ENCODE measurements at places on chromosomes 11 and 22.

DNA sequence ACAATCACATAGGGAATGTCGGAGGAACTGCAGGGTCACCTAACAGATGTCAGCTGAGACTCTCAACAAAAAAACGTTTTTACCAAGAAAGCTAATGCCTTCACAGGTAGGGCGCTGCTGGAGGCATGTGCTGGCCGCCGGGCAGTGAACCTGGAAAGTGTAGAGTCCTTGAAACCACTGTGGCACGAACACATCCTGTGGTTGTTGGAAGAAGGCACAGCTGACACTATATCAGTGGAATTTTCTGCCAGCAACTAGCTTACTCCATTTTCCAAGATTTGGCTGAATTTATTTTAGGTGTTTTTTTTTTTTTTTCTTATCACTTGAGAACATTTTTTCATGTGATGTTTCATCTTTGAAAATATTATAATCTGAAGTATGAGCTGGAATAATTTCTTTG, 14.2 kb downstream of the TRMU start:
- DNase-seq, result no peak

- DNase-seq, result no peak
These were observed 73.6 kb upstream of the MYO18B start for GRCh38 chr22:25668437-25668836.

- DNase-seq, result no peak
These were observed 63.9 kb upstream of the CSNK2A3 start for GRCh38 chr11:11416917-11417316.

DNA sequence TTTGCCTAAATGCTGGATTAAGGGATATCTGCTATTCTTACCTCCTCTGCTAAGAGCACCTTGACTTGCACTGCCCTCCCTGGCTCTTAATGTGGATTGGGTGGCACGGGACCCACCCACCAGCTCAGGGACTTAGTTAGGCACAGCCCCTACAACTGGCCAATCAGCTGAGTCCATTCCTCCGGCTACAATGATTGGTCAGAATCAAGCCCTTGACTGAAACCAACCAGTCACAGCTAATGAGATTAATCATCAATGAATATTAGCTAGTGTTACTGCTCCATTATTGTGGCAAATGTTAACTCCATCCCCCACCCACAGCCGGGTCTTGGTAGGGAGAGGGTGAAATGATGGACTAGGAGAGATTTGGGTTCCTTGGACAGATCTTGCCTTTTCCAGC, 328.0 kb downstream of the MN1 start:
- peak; percentile 3 for DNase-seq

DNA sequence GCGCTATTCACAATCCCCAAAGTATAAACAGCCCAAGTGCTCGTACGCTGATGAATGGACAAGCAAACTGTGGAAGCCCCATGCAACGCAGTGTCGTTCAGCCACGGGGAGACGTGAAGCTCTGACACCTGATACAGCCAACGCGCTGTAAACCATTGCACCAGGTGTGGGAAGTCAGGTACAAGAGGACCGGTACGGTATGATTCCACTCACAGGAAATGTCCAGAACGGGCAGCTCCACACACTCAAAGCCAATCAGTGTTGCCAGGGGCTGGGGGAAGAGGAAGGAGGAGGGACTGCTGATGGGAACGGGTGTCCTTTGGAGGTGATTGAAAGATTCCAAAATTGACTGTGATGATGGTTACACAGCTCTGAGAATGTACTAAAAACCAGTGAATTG, 64.5 kb downstream of the BRD1 start:
- no peak for DNase-seq

GRCh38 chr11:35337136-35337913, 82.0 kb downstream of the SLC1A2 start:
- no peak for DNase-seq

DNA sequence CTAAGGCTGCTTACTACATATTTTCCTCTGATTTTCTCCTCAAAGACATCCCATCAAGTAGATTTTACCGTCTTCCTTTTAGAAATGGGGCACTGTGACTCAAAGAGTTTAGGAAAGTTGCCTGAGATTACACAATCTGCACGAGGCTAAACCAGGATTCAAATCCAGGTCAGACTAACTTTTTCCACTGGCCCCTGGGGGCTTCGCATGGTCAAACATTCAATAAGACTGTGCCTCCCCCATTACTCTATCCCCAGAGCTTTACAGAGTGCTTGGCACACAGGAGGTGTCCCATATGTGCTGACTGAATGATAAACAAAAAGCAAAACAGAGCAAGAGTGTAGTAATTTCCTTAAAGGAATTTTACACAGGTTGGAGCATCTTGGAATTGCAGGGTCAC, 118.1 kb upstream of the TEAD1 start:
- DNase-seq, result no peak

DNA sequence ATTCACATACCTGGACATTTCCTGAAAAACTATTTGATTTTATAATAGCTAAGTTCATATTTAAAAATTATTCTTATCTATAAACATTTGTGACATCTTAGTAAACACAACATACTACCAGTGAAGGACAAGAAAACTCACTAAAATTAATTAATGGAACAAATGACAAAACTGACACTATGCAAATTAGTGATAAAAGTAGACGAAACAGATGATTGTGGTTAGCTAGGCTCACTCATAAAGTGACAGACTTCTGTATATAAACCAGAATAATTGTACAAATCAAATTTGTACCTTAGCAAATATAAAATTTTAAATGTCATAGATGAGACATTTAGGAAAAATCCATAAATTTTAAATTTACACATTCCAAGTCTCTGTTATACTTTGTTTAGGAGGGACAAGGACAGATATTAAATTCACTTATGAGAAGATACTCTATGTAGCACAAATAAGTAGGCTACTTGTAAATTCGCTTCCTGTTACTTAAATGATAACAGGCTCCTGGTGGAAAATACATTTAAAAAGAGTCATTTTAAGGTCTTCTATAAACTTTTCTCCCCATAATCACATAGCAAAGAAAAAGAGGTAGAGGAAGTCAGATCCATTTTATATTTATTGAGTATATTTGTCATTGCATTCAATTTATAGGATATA, 81.2 kb downstream of the KIF18A start:
- no peak for DNase-seq

- DNase-seq, result no peak
These were observed 448.0 kb upstream of the CCDC90B start for GRCh38 chr11:83734120-83734519.

DNA sequence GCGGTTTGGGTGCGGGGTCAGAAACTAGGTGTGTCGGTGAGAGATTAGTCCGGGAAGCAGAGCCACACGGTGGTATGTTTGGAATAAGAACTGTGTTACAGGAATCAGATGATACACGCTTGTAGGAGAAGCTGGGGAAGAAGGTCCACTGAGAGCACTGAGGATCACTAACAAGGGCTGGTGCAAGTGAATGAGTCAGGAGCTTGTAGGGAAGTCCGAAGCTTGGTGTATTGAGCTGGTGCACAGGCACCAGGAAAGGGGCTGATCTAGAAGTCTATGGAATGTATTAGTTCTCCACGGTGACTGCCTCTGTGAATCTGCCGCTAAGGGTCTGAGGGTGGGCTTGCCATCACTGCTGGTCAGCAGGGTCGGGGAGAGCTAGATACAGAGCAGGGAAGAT, 18.8 kb upstream of the GRK3 start:
- no peak for DNase-seq

- DNase-seq, result no peak
These were observed 7.8 kb downstream of the OR8B12 start for GRCh38 chr11:124535552-124536232.

- no peak for DNase-seq
These were observed 229.0 kb upstream of the ZC3H12C start for GRCh38 chr11:109864151-109864661.

DNA sequence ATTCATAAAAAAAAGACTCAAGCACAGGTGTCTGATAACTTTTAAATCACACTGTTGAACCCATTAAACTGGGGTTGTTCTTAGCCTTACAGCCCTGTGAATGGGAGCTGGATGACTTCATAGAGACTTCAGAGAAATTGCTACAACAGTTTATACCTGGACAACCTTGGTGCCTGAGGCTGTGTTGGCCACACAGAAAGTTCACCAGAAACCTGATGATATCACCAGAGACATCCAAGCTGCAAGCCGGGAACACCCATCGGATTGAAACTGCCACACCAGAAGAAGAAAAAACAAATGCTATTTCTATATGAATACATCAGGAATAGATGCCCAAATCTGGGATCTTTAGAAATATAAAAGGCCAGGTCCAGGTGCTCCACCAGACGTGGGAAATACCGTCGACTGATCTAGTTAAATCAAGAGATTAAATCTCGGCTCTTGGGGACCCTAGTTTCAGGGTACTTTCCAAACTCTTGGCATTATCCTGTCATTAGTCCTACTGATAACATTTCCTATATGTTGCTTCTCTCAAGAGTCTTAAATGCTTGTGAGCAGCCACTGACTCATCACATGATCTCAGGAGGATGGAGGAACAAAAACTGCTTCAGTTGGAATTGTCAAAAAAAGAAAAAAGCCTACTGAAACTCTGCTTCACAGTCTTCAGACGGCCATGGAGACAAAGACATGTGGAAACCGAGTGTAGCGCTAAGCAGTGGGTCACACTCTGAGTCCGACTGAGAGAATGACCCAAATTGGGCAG, 28.6 kb upstream of the APOL5 start:
- DNase-seq, result no peak

DNA sequence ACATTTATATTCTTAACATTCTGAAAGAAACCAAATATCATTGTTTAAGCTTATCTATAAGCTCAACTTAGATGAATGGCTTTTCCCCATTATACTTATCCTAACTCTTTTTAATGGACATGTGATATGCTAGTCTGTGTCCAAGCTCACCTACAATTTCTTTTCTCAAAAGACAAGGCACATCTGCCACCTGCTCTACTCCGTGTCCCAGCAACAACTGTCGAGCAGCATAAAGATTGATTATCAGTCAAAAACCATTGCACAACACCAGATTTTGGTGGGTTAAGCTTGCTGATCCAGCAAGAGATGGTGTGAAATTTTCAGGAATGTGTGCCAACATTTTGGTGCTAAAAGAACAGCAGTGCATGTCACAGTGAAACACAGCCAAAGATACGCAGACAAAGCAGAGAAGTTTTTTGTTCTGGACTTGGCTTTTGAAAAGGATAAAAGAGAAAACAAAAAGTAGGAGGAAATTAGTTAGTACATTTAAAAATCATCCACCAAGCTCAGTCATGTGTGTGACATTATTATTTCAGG, 65.8 kb downstream of the DCDC1 start:
- DNase-seq, result no peak

DNA sequence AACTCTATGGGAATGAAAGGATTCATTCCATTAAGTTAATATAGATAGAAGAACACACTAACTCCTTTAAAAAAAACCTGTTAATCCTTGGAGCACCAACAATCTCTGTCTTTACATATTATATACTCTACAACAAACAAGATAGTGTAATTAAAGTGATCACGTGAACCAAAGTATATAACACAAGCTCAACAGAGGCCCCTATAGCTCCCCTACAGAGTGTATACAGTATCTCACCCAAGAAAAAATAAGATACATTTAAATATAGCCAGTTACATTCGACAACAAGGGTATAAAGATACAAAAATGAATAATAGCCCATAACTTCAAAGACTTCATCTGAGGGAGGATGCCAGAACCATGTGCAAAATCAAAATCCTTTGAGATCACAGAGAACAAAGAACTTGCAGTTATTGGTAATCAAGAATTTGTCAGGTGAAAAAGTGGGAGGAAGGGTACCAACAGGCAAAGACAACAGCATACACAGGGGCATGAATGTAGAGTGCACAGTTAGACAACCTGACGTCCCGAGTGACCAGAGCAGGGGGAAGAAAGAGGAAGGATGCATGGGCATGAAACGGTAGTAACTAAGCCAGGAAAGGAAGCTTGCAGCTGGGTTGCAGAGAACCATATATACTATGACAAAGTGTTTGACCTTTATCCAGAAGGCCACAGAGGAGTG, 4.7 kb downstream of the FCHSD2 start:
- no peak for DNase-seq

DNA sequence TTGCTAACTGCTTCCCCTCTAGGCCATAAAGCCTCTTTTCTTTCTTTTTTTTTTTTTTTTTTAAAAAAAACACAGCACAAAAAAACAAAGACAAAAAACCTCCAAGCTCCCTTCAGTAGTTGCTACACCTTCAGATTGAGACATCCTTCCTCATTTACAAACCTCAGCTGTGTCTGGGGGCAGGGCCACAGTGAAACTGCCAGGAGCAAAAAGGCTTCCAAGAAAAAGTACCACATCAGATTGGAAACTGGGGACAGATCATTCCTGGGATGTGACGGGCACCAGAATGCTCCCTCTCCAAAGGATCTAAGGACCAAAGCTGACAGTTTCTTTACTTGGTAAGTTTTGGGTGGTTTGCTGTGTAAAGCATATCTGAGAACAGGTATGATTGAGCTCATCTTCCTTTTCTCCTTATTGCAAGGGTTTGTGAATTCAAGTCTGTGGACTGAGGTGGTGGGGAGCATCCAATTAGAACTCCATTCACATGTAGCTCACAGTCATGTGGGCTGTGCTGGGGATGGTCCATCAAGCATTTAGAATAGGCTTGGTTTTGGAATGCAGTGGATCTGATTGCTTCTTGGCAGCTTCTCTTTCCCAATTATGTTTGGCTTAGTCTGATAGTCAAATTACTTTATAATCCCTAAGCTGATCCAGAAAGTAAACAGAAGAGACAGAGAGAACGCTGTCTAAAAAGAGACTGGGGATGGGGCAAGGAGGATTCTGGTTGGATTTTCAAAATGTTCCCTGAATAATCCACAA, 705 bp downstream of the BBOX1 start:
- DNase-seq, result no peak

- no peak for DNase-seq
These were observed 71.1 kb upstream of the SLC5A12 start for GRCh38 chr11:26792941-26793340.

DNA sequence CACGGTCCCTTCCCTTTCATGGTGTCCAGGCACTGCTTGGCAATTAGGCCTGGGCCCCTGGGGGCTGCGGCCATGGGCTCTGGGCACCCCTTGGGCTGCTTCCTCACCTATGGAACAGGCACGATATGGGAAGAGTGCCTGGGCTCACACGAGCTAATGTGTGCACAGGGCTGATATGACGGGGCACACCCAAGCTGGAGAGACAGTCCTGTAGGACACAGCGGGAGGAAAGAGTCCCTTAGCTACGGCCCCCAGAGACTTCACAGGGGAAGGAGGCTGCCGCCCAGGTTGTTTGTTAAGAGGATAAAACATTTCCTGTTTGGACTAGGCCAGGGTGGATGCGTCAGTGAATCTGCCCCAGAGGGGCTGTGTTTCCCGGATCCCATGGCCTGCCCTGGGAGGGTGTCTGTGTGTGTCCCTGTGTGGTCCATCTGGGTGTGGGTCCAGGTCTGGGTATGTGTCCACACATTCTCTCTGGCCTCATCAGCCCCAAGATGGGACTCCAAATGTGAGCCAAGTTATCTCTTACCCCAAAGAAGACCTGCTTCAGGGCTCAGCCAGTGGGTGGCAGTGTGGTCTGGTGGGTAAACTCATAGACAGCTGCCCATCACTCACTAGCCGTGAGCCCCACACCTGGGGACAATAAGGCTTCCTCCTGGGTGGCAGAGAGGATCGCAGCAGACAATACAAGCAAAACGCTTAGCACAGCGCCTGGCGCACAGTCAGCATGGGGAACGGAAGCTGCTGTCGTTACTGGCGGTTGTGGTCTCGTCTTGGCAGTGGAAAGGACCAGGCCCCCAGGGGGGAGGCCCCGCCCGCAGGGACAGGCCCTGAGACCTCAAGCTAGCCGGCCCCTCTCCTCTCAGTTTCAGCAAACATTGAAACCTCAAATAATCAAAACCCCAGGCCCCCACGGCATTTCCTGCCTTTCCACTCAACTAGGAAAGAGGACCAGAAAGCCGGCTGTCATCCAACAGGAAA, 3.2 kb upstream of the EMID1 start:
- DNase-seq, result peak; percentile 95
